Fibroblast of the aortic adventitia (primary cell): ENCODE measurements at places on chromosomes 1 and 21.

GRCh38 chr1:168913711-168914463, 184.9 kb upstream of the DPT start:
- DNase-seq: no peak

DNA sequence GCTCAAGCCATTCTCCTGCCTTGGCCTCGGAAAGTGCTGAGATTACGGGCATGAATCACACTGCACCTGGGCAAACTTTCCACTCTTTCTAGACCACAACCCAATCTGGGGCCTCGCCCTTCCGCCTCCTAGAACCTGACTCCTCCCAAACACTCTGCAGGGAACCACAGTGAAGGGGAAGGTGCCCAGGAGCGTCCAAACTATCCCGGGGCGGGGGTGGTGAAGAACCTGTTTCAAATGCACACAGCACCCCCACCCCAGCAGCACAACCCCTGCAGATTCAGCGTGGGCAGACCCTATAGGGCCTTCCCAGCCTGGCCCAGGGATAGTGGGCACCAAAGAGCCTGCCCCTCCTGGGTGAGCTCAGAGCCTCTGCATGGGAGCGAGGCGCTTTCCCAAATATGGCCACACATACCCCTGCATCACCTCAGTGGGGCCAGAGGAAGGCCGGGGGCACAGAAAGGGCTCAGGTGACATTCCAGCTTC, 86.9 kb downstream of the STUM start:
- DNase-seq: no peak

DNA sequence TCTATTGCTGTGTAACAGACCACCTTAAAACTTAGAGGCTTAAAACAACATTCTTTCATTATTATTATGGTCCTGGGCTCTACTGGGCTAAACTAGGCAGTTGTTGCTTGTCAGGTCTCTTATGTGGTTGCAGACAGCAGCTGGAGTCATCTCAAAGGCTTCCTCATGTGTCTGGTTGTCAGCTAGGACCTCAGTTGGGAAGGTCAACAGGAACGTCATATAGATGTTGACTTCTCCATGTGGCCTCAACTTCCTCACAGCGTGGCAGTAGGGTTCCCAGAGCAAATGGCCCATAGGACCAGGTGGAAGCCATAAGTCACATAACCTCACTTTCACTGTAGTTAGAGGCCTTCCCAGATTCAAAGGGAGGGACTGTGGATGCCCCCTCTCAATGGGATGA, 15.4 kb upstream of the MEF2D start:
- DNase-seq: no peak

- DNase-seq: peak; percentile 79
Observed at GRCh38 chr1:19800076-19800804, 524 bp upstream of the TMCO4 start.

- no peak for DNase-seq
Observed at GRCh38 chr21:16634515-16634914, 878.3 kb upstream of the CXADR start.

DNA sequence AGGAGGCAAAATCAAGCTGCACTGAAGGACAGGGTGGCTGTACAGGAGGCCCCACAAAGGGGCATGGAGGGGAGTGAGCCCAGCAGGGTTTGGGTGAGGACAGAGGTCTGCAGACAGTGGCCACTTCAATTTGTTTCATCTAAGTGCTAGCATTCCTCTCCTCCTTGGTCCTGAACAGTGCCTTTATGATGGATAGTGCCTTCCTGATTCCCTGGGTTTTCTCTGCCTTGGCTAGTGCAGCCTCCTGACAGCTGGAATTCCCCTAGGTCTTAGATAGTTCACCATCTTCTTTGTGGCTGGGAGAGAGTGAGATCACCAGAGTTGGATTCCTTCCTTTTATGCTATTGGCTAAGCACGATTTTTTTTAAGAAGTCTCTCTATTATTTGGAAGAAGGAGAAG, 3.8 kb upstream of the HPCAL4 start:
- DNase-seq: peak; percentile 14

DNA sequence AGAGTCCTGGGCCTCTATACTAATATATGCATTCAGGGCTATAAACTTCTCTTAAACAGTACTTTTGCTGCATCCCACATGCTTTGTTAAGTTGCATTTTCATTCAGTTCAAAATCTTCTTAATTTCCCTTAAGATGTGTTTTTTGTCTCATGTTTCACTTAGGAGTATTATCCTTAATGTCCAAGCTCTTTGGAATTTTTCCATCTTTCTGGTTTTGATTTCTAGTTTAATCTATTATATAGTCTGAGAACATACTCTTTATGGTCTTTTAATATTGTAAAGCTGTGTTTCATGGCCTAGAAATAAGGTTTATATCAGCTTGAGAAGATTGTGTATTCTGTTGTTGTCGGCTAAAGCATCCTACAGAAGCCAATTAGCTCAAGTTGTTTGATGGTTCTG, 1041.8 kb downstream of the PLA2G4A start:
- DNase-seq: no peak

- no peak for DNase-seq
Observed at GRCh38 chr21:44724196-44724595, 12.8 kb upstream of the TSPEAR start.

DNA sequence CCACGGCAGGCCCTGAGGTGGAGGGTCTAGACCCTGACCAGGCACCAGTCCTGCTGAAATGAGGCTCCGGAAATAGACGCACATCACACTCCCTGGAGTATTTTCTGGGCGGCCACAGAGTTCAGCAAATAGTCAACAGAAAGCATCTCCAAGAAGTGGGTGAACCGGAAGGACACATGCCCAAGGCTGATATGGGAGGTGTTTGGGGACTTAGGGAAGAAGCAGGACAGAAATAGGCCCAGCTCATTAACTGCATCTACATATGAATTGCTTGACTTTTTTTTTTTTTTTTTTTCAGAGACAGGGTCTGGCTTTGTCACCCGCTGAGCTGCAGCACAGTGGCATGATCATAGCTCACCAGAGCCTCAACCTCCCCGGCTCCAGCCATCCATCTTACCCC, 36.5 kb upstream of the GPR157 start:
- DNase-seq: no peak

DNA sequence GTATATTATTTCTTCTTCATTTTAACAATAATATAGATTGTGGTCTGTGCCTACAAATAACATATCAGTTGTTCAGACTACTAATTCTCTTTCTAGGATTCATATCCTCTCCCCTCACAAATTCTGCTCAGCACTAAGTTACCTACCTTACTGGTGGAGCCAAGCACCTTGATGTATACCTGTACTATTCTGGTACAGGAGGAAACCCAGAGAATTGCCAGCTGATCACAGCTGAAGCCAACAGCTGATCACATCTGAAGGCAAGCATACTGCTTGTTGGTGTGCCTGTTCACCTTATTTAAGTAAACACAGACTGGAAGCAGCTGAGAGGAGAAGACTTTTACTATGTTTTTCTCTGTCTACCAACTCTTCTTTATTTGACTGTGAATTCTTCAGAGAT, 101.8 kb downstream of the PBX1 start:
- no peak for DNase-seq

DNA sequence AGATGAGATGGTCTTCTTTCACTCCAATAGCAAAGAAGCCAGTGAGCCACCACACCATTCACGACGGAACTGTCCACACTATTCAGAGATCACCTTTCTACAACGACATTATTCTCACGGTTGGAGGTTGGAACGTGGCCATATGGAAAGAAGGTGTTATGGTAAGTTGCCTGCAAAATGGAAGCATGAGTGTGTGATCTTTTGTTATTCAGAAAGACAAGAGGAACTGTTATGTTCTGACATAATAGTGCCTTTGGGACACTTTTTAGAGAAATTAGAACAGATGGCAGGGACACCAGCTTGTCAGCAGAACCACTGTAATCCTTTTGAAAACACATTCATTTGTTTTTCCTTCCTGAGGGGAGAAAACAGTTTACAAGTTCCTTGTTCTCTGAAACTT, 75.8 kb upstream of the MCOLN3 start:
- DNase-seq: no peak

DNA sequence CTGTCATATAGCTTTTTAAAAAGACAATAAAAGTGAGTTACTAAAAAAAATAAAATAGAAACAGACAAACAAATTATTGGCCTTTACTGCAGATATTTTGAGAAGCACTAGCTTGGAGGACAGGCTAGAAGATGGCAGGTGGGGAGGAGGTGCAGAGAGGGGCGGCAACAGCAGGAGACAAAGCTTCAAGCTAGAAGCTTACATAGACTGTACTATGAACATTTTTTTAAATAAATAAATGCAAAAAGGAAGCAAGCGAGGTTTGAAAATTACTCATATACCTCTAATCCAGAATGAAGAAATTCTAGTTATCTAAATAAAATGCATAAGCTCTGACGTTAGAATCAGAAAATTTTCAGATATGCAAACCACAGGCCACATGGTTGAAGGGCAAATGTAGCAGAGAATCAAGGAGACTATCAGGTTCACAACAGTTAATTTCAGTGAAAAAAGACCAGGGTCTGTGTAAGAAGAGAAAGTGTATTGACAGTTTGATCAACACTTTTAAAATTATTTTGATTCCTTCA, 54.9 kb downstream of the NRIP1 start:
- DNase-seq: peak; percentile 79

GRCh38 chr21:35909456-35910223, 150.7 kb downstream of the SETD4 start:
- DNase-seq: peak; percentile 47

DNA sequence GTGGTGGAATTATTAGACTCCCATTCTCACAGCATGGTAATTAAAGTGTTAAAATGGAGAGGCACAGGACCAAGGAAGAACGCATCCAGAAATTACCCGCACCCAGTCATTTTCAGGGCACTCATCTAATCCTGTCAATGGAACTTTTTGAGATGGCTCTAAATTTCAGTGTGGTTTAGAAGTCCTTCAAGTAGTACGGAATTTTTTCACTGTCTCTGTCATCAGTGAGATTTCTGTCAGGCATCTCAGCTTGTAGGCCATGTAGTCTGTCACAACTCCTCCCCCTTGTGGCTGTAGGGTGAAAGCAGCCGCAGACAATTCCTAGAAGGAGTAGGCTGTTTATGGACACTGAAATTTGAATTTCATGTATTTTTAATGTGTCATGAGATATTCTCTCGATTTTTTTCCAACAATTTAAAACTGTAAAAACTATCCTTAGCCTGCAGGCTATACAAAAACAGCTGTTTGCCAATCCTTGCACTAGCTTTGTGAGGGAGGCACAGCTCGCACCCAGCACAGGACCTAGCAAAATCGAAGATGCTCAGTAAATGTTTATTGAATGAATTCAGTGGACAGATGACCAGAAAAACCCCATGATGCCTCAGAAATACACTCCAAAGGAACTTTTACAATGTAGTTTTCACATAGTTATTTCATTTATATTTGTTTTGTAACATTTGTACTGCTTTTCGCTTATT, 6.6 kb upstream of the NUP133 start:
- DNase-seq: peak; percentile 72

GRCh38 chr1:117970252-117970651, 40.7 kb downstream of the WDR3 start:
- no peak for DNase-seq

- no peak for DNase-seq
Observed at GRCh38 chr1:51610637-51611036, 6.3 kb upstream of the OSBPL9 start.

- no peak for DNase-seq
Observed at GRCh38 chr1:43035821-43036741, 77.4 kb upstream of the SLC2A1 start.

- no peak for DNase-seq
Observed at GRCh38 chr21:15421947-15422346, 307.8 kb upstream of the USP25 start.

GRCh38 chr1:8649027-8649426, 168.4 kb downstream of the RERE start:
- no peak for DNase-seq

DNA sequence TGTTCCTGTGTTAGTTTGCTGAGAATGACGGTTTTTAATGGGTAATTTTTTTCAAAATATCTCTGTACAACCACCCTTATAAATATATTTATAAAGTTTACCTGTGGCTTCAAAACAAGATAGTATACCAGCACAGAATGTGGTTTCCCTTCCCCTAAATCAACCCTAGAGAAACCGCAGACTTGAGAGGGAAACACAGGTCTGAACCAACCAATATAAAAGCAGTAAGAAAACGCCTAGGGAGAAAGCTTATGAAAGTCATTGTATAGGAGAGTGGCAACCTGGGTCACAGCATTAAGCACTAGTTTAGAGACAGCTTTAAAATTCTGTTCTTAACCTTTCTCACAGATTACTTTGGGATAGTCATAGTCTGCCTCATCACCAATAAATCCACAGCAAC, 180.6 kb upstream of the LHX8 start:
- DNase-seq: no peak

GRCh38 chr1:172916116-172916515, 134.6 kb downstream of the TNFSF18 start:
- no peak for DNase-seq

DNA sequence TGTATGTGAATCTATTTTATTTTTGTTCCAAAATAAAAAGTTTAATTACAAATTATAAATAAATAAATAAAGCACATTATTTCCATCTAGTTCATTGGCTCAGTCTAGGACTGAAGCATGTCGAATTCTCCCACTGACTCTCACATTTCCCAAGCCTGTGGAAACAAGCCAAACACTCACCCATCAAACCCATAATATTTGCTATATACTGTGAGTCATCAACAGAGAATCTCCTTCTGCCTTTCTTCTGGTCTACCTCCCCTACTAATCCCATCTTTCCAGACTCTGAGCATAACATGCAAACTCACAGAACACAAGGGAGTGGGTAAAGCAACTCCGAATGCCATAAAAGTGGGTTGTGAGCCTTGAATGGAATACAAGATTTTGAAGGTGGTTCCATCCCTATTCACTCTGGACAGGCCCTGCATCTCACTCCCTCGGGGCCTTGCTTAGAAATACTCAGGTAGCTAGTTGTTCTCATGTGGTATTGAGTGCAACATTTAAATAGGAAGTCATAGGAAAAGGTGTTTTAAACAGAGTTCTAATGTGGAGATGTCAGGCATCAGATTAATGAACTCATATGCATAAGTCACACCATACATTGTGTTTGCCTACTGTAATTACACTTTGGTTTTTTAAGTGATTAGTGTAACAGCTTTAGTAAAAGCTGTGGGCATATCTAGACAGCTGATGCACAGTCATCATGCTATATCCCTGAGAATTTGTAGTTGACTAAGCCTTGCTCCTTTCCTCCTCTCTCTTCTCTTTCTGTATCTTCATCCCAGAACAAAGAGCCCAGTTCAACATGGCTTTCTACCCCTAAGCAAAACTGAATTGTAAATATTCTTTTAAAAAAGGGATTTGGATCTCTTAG, 47.0 kb downstream of the F5 start:
- DNase-seq: peak; percentile 81

DNA sequence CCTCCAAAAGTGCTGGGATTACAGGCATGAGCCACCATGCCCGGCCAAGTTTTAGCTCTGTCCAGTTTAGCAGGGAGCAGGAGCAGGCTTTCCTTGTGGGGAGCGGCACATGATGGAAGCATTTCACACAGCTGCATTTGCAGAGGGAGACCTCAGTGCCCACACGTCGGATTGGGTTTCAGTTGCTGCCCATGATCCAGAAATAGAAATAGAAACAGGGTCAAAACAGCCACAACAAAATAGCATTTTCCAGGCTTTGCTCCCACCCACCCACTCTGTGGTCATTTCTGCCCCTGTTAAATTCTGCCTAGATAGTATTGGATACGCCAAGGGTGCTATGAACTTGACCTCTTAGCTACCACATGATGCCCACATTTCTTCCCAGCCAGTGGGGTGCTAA, 128.4 kb downstream of the CNIH3 start:
- no peak for DNase-seq
